Calu3 (cell line): ENCODE measurements at places on chromosomes 6 and 20.

DNA sequence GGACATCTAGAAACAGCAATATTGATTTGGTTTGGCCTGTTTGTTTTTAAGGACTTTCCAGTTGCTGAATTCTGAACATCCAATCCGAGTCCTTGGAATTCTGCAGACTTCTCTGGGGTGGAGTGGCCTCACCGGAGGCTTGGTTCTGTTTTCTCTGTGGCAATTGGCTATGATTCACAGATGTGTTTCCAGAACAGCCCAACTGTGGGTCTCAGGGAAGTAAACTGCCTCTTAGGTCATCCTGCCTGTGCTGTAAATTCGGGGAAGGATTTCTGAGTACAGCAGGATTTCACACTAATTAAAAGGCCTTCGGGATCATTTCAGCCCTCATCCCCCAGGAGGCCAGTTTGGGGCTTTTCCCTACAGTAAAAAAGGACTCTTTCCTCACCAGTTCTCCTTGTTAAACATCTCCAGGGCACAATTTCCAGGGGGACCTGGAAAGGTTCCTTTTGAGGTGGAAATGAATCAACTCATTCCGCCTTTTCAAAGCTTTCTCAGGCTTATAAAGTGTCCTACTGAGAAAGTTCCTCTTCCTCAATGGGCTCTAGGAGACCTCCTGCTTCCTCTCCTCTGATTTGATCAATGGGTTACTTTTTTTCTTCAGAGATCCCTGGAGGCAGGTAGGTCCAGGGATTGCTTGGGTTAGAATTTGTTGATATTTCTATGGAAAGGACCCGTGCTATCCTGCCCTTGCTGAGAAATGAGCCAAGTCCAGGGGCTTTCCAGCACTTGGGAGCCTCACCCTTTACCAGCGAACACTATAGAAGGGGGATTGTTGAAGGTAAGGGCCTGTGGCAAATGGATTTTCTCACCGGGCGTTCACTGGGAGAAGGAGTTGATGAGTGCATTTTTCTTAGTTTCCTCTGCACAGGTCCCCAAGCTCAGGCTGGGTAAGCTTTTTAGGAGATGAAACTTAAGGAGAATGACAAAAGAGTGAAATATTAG is 114.6 kb downstream of the CLIC5 start:
- DNase-seq = no peak

DNA sequence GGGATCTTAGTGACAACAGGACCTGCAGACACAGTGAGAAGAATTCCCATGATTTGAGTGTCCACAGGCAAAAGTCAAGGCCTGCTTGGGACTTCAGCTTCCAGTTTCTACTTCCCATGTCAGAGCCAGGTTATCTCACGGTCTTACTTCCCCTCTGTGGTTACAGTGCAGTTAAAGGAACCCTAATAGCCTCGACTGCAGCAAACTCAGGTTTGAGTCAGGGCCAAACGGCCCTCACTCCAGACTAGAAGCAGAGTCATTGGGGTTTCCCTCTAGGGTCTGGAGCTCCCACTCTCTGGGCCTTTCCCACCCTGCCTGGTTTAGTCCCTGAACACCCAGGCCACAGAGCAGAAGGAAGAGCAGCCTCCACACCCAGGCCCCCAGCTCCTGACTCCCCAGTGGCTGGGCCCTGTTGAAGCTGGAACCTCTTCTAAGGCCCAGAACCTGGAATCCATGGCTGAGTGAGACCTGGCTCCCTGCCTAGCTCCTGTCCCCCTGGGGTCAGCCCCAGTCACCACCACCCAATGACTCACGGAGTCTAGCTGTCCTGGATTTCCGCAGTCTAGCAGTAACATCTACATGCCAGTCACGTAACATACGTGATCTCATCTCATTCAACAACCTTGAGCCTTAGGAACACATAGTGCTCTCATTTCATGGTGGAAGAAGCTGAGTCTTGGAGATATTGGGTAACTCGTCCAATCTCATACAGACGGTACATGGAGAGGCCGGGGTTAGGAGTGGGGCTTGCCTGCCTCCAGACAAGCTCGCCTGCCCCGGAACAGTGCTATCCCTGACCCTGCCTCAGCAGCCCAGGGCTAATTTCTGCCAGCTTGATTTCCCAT is 9.2 kb upstream of the GHRH start:
- DNase-seq = no peak

- DNase-seq = no peak
Measured at GRCh38 chr6:87529221-87529620, 56.4 kb downstream of the SLC35A1 start.

DNA sequence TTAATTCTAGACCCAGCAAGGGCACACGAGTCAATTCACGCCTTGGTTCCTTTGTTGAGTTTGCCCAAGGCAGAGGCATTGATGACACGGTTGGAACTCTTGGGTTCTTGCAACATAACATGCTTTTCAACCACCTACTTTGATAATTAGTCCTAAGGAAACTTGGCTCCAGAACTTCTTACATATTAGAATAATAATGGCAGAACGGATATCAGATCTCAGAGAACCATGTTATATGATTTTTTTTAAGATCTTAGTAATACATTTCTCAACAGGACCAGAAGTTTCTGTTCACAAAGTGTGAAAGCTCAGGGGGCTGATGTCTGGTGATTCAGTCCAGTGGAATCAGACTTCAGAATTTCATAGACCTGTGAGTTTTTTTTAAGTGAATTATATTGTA is 19.2 kb downstream of the SPTLC3 start:
- no peak for DNase-seq

- DNase-seq = no peak
Measured at GRCh38 chr6:34583861-34584604, 27.9 kb upstream of the SPDEF start.

- no peak for DNase-seq
Measured at GRCh38 chr20:61835301-61835700, 230.4 kb downstream of the TAF4 start.

- DNase-seq = no peak
Measured at GRCh38 chr6:35493307-35493983, 3.4 kb downstream of the TEAD3 start.

DNA sequence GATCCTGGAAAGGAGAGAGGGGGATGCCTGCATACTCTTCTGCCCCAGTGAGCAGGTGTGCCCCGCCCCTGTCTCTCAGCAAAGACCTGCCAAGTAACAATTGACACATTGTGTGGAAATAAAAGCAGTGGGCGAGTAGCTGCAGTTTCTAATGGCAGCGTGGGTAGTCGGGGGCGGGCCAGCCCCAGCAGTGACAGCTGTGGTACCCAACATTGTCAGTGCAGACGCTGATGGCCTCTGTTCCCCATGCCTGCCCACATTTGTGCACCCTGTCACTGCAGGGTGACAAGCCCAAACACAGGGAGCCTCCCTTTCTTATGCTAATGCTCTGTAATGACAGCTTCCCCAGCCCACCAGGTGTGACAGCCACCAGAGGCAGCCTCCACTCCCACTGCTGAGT is 491.7 kb downstream of the DHX35 start:
- DNase-seq = no peak

GRCh38 chr20:33940666-33941065 is 53.0 kb upstream of the RALY start:
- no peak for DNase-seq

DNA sequence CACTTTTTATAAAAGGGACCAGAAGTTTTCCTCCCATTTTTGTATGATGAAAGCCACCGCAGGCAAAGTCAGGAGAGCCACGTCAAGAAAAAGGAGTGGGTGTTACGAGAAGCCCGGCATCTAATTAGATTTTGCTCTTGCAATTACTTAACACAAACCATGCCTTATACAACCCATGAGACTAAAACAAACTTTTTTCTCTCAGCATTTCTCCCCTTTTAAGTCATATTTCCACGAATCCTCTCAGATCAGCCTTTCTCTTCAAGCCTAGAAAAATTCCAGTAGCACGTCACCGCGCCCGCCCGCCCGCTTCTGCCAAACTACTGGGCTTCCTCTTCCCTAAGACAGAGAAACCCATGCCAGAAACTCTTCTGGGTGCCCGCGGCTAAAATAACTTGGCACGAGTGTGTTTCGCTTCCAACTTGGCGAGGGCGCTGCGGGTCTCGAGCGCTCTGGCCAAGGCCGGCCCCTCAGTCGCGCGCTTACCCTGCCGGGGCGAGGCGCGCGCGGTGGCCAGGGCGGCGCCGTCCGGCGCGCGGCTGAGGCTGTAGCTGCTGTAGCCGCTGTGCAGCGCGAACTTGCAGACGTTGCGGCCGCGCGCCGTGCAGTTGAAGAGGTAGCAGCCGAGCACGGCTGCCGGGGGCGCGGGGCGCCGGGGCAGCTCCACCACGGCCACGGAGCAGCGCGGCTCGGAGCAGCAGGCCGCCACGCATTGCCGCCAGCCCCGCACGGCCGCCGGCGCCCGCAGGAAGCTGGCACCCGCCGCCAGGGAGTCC is 1.0 kb downstream of the LRP11 start:
- DNase-seq = peak; percentile 62

DNA sequence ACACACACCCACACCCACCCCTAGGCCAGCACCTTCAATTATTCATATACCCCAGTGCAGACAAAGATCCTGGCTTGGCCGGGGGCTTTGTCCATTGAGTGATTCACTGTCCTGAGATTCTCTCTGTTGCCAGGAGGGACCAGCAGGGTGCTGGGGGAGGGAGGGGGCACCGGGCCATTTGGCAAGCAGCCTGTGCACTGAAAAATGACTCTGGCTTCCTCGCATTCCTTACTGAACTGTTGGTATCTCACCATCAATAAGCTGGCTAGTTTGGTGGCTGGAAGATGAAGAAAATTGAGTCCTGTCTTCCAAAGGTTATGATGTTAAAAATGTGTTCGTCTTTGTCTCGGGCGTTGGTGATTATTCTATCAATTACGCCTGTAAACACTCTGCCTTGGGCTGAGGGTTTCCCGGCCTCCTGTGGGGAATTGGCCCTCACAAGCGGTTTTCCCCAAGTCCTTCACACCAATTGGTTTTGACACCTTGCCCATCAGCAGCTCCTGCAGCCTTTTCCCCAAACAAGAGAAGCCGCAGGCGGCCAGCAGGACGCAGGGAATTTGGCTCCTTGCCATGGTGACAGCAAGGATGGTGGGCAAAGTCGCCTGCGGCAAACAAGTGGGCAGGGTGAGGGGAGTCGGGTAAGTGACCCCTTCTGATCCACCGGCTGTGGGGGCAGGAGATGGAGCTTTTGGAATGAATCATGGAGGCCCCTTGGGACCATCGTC is 4.9 kb downstream of the VSTM2L start:
- DNase-seq = peak; percentile 34

GRCh38 chr6:154071711-154072110 is 32.7 kb downstream of the OPRM1 start:
- no peak for DNase-seq

DNA sequence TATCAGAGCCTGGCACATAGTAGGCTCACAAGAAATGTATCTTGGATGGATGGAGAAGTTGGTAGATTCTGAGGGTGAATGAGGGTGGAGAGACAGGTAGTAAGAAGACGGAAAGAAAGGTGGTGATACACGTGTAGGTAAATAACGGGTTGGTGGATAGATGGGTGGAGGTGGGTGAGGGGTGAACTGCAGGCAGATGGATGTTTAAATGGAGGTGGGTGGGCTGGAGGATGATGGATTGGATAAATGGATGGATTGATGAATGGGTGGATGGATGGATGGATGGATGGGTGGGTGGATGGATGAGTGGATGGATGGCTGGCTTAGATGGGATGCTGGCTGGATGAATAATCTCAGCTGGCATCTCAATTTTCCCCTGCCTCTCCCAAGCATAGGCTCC is 9.9 kb downstream of the CDH22 start:
- no peak for DNase-seq

GRCh38 chr6:100633096-100633777 is 168.5 kb upstream of the SIM1 start:
- DNase-seq = peak; percentile 35

DNA sequence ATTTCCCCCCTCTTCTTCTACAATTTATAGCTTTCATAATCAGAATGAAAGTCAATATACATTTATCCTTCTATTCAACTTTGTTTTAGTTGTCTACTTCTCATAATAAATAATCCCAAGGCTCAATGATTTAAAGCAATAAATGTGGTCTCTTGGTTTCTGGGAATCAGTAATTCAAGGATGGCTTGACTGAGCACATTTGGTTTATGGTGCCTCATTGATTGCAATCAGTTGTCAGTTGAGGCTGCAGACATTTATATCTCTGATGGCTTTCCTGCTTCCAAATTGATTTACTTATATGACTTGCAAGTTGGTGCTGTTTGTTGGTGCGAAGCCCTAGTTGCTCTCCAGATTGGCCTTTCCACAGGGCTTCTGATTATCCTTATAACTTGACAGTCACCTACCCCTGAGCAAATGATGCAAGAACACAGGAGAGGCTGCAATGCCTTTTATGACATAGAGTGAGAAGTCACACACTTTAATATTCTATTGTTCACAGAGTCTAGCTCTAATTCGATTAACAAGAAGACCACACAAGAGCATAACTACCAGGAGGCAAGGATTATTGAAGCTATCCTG is 2.7 kb upstream of the CRISP1 start:
- DNase-seq = no peak

DNA sequence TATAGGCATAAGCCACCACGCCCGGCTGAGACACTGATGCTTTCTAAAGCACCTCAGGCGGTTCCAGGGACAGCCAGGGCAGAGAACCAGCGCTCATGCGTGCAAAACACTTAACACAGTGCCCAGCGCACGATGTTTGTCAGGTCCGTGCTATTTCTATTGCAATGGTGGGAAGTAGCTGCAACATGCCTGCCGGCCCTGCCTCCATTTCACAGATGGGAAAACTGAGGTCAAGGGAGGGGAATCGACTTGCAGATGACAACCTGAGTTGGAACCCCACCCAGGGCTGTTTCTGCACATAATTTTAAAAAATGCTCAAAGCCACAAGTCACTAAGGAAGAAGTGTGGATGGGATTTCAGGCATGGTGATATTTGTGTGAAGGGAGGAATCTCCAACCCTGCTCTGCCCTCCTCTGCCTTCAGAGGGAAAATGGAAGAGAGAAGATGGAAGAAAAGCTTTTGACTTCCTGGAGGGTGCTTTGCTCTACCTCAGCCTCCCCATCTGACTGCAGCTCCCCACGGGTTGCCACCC is 39.9 kb downstream of the KIAA1755 start:
- no peak for DNase-seq

- DNase-seq = peak; percentile 64
Measured at GRCh38 chr20:2521369-2522305, 12.9 kb upstream of the ZNF343 start.

DNA sequence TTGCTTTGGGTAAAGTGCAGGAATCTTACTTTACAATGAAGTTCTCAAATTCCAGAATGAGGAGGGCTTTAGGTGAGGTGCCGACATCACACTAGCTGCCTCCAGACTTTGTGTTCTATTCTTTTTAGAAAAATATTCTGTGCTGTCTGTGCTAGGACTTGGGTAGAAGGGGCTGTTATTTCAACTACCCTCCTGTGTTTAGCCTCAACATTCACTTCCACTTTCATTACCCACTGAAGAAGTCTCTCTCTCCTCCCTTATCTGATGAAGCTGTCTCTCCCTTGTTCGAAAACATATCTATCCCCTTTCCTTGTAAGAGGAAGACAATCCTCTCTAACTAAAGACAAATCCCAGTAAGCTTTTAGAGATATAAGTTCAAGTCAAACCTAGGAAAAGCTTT is 25.0 kb upstream of the BRPF3 start:
- DNase-seq = no peak
